Activated CD4-positive, alpha-beta T cell treated with anti-CD3 and anti-CD28 coated beads, Interleukin-2, amount 10 ng/mL, durations not matched to agents 7 days and 5 days (primary cell): ENCODE measurements at places on chromosomes 4 and X. TPM values are rescaled to one million over a fixed set of nuclear protein-coding genes. Genes with fewer than 3 reads are reported as not detected.
A peak's percentile ranks its signal among the peaks of the same experiment; 100 is the strongest.

DNA sequence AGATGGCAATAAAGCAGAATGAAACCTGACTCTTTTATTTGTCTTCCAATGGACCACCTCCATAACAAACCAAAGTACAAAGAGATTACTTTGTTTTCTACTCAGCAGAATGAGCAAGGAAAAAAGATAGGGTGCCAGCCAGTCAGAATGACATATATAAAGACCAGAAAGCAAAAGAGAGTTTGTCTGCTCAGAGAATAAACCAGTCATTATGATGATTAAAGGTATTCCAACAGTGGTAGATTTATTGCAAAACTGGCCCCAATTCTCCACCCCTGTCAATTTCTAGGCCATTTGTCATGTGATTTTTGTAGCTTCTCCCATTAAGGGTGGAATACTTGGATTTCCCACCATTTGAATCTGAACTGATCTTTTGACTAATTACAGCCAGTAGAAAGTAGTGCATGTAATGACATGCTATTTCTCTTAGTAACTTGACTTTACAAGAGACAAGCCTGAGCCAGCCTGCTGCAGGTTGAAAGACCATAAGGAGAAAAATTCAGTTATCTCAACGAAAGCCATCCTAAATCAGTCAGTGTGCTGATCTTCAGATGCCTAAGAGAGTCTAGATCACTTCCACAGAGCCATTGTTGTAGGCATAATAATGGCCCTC lies 203.1 kb downstream of the EPHA5 start:
- H3K27ac ChIP-seq, result no peak overlapping the region
- DNase-seq, result no peak
- no peaks in the 10 kb centered on the region for H3K27me3 ChIP-seq
- no peak overlapping the region for H3K4me3 ChIP-seq

DNA sequence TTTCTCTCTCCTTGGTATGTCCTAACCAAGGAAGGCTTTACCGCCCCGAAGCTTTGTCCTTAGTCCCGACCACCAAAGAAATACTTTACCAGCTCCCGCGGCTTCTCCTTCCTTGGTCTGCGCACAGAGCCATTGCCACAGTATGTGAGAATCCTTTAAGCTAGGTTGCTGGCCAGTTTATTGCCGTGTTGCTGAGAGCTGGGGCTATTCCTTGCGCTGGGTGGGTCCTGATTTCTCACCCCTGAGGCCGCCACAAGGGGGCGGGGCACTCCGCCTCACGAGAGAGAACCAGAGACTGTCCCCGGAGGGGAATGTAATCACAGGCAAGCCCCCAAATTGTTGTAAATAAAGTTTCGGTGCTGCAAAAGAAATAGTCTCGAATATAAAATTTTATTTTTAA lies 331.0 kb upstream of the PCDH10 start:
- H3K4me1 ChIP-seq, result no peaks in the 10 kb centered on the region
- DNase-seq, result no peak
- H3K27me3 ChIP-seq, result no peaks in the 10 kb centered on the region
- H3K36me3 ChIP-seq, result no peaks in the 10 kb centered on the region

GRCh38 chr4:11614426-11614825 lies 185.7 kb upstream of the HS3ST1 start:
- DNase-seq, result no peak
- no peak overlapping the region for H3K27ac ChIP-seq
- no peaks in the 10 kb centered on the region for H3K27me3 ChIP-seq
- no peak overlapping the region for H3K4me3 ChIP-seq

Gene ESX1
- total RNA-seq, result not detected

GRCh38 chr4:96315815-96316214 lies 475.9 kb downstream of the PDHA2 start:
- no peak for DNase-seq
- no peak overlapping the region for H3K4me3 ChIP-seq
- H3K27ac ChIP-seq, result no peak overlapping the region
- no peaks in the 10 kb centered on the region for H3K36me3 ChIP-seq
- no peaks in the 10 kb centered on the region for H3K27me3 ChIP-seq
- no peaks in the 10 kb centered on the region for H3K4me1 ChIP-seq

Gene PCYT1B
- not detected for total RNA-seq

DNA sequence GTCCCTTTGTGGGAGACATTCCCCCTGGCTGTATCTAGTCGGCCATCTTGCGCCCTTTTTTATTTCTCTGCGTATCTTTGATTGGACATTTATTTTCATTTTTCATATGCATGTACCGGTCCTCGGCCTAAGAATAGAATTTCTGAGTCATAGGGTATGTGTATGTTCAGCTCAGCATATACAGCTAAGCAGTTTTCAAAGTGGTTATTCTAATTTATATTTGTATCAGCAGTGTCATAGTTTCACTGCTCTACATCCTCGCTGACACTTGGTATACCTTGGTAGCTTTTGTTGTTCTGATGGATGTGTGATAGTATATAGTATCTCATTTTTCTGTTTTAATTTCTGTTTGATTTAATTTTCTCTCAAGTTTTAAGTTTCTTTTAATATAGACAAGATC lies 38.7 kb downstream of the BEX3 start:
- no peaks in the 10 kb centered on the region for H3K27me3 ChIP-seq
- no peaks in the 10 kb centered on the region for H3K4me1 ChIP-seq
- no peak for DNase-seq
- H3K27ac ChIP-seq, result no peak overlapping the region
- H3K36me3 ChIP-seq, result no peaks in the 10 kb centered on the region

Gene VSIG4
- not detected for total RNA-seq

- H3K4me1 ChIP-seq, result peaks cover 11% of the 10 kb centered on the region
- no peaks in the 10 kb centered on the region for H3K36me3 ChIP-seq
- H3K4me3 ChIP-seq, result peak overlapping the region; percentile 28
- DNase-seq, result no peak
Observed at GRCh38 chr4:151324752-151325110, 674 bp downstream of the SH3D19 start.

DNA sequence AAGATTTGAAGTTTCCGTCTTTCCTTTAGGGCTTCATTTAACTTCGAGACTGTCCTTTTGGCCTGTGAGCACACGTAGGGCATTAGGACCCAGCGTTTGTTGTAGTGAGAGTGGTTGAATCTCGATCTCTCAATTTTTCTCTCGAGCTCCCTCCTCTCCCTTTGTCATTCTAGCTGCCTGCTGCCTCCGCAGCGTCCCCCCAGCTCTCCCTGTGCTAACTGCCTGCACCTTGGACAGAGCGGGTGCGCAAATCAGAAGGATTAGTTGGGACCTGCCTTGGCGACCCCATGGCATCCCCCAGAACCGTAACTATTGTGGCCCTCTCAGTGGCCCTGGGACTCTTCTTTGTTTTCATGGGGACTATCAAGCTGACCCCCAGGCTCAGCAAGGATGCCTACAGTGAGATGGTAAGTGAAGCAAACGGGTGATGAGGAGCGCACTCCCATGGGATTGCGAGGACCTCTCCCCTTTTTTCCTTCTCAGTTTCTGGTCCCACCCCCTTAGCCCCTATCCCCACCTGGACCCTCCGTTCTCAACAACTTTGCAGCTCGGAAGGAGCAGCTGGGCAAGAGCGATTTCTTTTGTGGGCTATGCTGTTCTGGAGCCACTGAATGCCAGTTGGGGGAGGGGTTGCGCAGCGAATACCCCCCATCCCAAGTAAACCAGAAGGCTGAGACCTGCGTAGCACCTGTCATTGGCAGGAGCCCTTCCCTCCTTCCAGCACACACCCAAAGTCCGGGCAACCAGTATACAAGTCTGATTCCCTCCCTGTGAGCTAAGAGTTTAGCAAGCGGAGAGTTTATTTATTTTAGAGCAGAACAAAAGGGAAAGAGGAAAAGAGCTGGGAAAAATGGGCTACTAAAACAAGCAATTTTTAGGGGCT lies at the start of gene TMEM35A:
Gene TMEM35A, plus strand, starts transcription at position 164 of the 883 bp plus-strand sequence. Its CDS starts 124 bp downstream, at position 288.
- DNase-seq, result no peak
- no peaks in the 10 kb centered on the region for H3K4me1 ChIP-seq
- H3K27ac ChIP-seq, result no peak within 1 kb of the TSS
- no peaks in the 10 kb centered on the region for H3K36me3 ChIP-seq
- peaks cover 23% of the 10 kb centered on the region for H3K27me3 ChIP-seq
- no peak within 1 kb of the TSS for H3K4me3 ChIP-seq

DNA sequence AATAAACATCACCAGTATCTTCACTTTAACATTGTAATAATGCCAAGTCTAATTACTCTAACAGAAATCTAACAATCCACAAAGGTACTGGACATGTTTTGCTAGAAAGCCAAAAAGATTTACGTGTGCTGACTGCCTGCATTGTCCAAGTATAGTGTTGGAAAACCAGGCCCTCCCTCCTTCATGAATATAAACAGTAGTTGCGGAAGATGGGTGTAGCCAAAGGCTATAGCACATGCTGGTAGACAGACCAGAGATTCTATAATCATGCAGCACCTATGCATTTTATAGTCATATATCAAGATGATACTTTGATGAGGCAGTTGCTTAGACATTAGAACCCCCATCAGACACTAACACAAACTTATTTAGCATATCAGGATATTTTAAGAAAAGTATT lies 22.6 kb downstream of the ZNF280C start:
- H3K27ac ChIP-seq, result no peak overlapping the region
- H3K36me3 ChIP-seq, result peaks cover 8% of the 10 kb centered on the region
- H3K4me1 ChIP-seq, result peaks cover 11% of the 10 kb centered on the region
- H3K27me3 ChIP-seq, result no peaks in the 10 kb centered on the region

DNA sequence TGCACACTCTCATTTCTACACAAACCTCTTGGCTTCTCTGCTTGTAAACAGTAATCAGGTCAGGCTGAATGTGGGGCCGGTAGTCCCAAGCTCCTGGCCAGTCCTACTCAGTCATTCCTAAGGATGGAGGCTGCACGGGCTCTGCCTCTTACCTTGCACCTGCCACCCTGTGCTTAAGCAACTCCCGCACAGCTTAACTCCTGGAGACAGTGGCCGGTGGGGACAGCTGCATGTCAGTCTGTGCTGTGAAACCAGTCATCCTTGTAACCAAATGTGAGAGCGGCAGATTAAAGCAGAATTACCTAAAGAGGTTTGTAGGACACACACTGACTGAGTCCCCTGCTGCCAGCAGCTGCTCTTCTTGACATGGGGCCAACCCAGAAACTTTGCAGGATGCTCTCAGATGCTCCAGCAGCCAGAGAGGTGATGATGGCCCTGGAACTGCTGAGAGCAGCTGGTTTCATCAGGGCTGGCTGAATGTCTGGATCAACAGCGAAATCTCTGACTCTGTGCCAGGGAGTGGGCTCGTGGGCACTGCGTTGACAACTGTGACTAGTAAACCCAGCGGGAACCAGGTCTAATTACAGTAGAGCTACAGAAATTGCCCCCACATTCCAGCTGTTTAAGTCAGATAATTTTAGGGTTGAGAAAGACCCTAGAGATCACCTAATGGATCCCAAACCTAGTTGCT lies 123.7 kb downstream of the ANAPC4 start:
- no peaks in the 10 kb centered on the region for H3K36me3 ChIP-seq
- H3K4me1 ChIP-seq, result no peaks in the 10 kb centered on the region
- no peak overlapping the region for H3K27ac ChIP-seq
- no peak overlapping the region for H3K4me3 ChIP-seq

DNA sequence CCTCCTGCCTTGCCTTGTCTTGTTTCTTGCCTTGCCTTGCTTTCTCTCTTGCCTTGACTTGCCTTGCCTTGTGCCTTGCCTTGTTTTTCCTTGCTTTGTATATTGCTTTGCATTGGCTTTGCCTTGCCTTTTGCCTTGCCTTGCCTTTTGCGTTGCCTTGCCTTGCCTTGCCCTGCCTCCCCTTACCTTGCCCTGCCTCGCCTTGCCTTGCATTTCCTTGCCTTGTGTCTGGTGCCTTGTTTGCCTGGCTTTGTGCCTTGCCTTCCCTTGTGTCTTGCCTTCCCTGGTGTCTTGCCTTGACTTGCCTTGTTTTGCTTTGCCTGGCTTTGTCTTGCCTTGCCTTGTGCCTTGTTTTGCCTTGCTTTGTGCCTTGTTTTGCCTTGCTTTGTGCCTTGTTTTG lies 89.7 kb downstream of the TAB3 start:
- no peak overlapping the region for H3K27ac ChIP-seq
- no peaks in the 10 kb centered on the region for H3K27me3 ChIP-seq
- H3K4me3 ChIP-seq, result no peak overlapping the region

DNA sequence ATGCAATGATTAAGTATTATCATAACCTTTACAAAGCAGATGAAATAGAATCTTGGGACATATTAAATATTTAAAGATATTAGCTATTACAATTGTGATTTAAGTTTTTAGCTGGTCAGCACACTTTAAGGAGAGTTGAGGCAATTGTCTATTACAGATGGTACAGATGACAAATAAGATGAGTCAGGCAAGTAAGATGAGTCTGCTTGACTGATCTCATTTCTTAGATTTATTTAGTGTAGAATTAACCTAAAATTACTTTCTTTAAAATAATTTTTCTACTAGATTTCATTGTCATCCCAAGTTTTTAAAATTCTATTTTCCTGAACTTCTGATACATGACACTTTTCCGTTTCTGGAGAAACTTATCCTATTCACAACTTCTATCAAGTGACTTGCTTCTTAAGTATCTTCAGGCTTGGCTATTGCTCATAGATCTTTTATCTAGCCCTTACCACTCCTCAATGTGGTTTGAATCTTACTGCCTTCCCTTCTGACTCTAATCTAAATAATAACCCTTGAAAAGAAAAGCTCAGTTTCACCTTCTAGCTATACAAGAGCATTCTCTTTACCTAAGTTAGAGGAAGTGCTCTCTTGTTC lies 32.9 kb downstream of the CXCL1 start:
- no peaks in the 10 kb centered on the region for H3K27me3 ChIP-seq
- H3K4me1 ChIP-seq, result no peaks in the 10 kb centered on the region
- H3K4me3 ChIP-seq, result no peak overlapping the region

GRCh38 chr4:83810428-83810827 lies 274.5 kb downstream of the GPAT3 start:
- H3K27ac ChIP-seq, result no peak overlapping the region
- no peak overlapping the region for H3K4me3 ChIP-seq
- no peaks in the 10 kb centered on the region for H3K4me1 ChIP-seq
- no peak for DNase-seq
- no peaks in the 10 kb centered on the region for H3K27me3 ChIP-seq

DNA sequence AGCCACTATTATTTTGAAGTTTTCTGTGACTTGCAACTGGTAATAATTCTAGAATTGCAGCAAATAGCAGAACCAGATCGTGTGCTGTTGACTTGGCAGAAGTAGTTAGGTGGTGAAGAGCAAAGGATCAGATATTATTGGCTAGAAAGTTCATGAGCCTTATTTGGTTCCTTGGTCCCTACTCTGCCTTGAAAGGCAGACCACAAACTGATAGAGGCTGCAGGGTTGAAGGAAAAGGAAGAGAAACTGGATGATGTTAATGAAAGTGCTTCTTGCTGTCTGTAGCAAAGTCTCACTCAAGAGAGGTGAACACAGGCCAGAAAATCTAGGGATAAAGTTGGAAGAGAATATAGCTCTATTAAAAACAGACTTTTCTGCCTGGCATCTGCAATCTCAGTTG lies 41.2 kb upstream of the RNF150 start:
- H3K4me3 ChIP-seq, result no peak overlapping the region
- H3K4me1 ChIP-seq, result no peaks in the 10 kb centered on the region
- no peak for DNase-seq

- H3K4me1 ChIP-seq, result peaks cover 7% of the 10 kb centered on the region
- H3K36me3 ChIP-seq, result peaks cover 4% of the 10 kb centered on the region
- no peaks in the 10 kb centered on the region for H3K27me3 ChIP-seq
- DNase-seq, result no peak
Observed at GRCh38 chr4:110137829-110138228, 60.6 kb downstream of the ELOVL6 start.

Gene F8A1
- total RNA-seq, result 11.0 TPM

- H3K27ac ChIP-seq, result no peak overlapping the region
- peaks cover 17% of the 10 kb centered on the region for H3K36me3 ChIP-seq
- peaks cover 11% of the 10 kb centered on the region for H3K4me1 ChIP-seq
- DNase-seq, result no peak
- H3K4me3 ChIP-seq, result no peak overlapping the region
- no peaks in the 10 kb centered on the region for H3K27me3 ChIP-seq
Observed at GRCh38 chrX:44946771-44947170, 73.8 kb downstream of the KDM6A start.

GRCh38 chr4:4800646-4801408 lies 58.6 kb upstream of the MSX1 start:
- H3K36me3 ChIP-seq, result no peaks in the 10 kb centered on the region
- DNase-seq, result no peak
- H3K27ac ChIP-seq, result no peak overlapping the region
- no peaks in the 10 kb centered on the region for H3K4me1 ChIP-seq
- no peak overlapping the region for H3K4me3 ChIP-seq
- no peaks in the 10 kb centered on the region for H3K27me3 ChIP-seq
